ENCODE measurements at places on chromosomes 1 and 21. TPM values are rescaled to one million over a fixed set of nuclear protein-coding genes. Genes with fewer than 3 reads are reported as not detected.

Gene PRR9
- not detected for total RNA-seq

DNA sequence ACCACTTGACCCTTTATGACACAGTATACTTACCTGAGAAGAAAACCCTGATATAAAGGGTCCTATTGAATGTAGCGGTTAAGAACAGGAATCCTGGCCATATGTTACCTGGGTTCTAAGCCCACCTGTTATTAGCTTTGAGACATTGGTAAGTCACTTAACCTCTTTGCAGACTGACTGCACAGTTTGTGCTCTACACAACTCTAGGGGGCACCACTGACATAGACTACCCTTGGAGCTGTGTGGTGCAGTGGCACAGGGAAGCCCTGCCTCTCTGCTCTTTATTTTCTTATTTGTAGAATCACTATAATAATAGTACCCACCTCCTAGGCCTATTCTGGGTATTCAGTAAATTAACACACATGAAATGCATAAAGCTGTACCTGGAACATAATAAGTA, 165.6 kb downstream of the C1orf94 start:
- no peak overlapping the region for H3K27ac ChIP-seq
- no peak for DNase-seq
- no peaks in the 10 kb centered on the region for H3K36me3 ChIP-seq
- H3K4me1 ChIP-seq: no peaks in the 10 kb centered on the region
- no peak overlapping the region for H3K4me3 ChIP-seq

Gene AMIGO1
- total RNA-seq: 7.0 TPM

Gene PIGP
- 16.7 TPM for total RNA-seq

Gene PM20D1
- not detected for total RNA-seq
